ENCODE measurements at places on chromosomes 5 and 9.
A peak's percentile ranks its signal among the peaks of the same experiment; 100 is the strongest.

DNA sequence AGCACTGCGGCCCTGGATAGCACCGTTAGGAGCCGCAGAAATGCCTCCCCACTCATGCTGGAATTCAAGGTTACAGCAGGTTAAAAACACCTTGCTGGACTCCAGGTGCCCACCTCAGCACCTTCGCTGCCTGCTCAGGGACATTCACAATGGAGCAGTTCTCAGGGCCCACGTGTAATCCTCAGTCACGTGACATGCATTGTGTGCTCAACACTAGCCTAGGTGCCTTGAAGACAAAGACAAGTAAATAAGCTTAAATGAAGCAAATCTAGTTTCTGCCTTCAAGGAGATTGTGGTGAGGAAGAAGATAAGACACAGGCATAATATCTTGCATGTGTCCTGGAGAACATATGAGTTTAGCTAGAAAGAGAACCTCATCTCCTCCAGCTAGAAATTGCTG is 82.1 kb downstream of the FSTL4 start:
- DNase-seq, result no peak

- DNase-seq, result peak; percentile 64
These were observed 145.9 kb downstream of the GAPVD1 start for GRCh38 chr9:125407432-125407973.

GRCh38 chr5:179906795-179907555 is 722 bp downstream of the TBC1D9B start:
- peak; percentile 19 for DNase-seq

- DNase-seq, result no peak
These were observed 59.2 kb upstream of the ADAMTS2 start for GRCh38 chr5:179404321-179405053.

- no peak for DNase-seq
These were observed 33.6 kb downstream of the TMOD1 start for GRCh38 chr9:97534961-97535594.

DNA sequence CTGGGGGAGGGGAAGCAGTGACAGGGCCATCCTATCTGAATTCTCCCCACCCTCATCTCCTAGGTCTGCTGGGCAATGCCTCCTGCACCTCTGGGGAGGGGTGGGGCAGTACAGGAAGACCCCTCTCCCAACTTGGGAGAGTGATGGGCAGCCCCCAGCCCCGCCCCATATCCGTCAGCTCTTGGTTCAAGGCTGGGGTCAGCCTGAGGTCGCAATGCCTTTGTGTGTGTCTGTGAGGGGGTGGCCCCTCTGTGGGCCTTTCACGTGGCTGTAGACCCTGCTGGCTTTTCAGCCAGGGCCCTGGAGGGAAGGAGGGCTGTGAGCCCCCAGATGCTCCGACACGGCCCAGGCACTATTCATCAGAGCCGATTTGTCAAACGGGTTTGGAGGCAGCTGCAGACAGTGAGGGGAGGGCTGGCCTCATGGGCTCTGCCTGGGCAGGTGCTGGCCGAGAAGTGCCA is 49.5 kb upstream of the RNU6ATAC start:
- DNase-seq, result no peak

DNA sequence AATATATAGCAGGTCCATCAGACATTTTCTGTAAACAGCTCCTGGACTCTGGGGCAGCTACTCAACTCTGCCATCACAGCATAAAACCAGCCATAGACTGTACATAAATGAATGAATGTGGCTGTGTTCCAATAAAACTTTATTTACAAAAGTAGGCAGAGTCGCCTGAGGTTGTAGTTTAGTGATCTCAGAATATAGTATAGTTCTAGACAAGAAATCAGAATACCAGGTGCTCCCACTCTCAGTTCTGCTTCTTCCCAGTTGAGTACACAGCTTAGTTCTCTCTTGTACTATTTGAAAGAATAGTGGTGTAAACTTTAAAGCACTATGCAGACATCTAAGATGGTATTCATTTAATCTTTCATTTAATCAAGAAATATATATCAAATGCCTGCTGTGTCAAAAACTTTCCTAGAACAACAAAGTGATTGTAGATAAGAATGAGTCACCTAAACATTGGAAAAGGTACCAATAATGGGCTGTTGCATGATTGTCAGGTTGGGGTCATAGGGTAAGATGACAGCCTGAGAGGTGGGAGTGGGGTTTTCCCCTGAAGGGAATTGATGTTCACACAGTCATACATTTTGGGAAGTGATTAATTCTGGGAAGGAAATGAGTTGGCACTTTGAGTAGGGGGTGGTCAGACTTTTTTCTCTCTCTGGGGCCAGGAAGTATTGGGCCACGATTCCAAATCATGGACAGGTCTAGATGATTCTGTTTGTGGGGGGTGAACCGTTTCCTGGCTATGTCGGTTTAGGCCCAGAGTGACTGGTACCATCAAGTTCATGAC is 37.0 kb downstream of the TNFSF8 start:
- no peak for DNase-seq

GRCh38 chr5:81519217-81519905 is 125.4 kb upstream of the ACOT12 start:
- peak; percentile 66 for DNase-seq

DNA sequence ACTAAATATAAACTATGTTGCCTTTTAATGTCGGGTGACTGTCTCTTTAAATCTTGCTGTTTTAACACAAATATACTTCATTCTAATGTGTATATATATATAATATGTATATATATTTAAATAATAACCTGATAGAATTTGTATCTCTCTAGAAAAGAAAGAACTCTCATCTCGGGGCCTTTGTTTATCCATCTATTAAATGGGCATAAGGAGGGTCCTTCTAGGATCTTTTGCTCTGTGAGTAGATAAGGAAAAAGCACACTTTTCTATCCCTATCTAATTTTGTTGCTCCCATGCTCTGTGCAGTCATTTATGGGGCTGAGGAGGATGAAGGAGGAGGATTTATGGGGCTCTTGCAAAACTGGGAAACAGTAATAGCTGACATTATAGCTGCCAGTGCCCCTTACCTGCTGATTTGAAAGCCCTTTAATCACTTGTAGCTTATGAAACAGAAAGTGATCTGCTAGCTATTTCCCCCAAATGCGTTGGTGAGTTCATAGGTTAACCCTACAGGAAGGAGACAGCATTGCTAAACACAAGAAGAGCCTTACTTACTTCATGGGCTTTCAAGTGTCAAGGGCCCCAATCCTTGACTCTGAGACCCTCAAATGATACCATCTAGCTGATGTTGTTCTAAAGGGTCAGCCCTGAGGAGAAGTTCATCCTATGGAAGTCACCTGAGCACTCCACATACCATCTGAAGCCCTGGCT is 5.8 kb upstream of the PPARGC1B start:
- no peak for DNase-seq

GRCh38 chr5:80871541-80871961 is 88.6 kb upstream of the RASGRF2 start:
- no peak for DNase-seq

DNA sequence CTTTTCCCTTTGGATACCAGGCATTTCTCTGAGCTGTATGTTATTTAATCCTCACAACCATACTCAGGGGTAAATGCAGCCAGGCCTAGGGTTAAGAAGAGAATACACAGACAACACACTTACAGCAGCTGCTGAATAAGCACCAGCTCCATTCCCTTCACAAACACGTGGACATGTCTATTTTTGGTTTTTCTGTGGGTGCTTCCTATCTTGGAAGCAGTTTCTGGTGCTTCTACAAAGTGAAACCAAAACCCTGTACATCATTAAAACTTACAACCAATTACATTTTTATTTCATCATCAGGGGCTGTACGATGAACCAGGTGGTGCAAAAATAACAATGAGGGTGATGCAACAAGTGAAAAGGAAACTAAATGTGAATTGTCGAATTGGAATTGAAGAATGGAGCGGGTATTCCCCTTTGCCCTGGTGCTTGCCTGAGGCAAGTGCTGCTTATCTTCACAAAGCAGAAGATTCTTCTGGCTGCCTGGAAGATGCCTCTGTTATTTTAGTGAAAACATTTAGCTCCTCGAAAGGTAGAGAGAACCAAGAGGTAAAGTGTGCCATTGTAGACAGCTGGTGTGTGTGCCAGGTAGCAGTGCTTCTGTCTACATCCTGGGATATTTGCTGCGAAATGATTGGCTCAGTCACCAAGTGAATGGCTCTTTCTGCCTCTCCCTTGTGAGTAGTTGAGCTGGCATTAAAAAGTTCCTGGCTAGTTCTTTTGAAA is 18.6 kb upstream of the IFNB1 start:
- no peak for DNase-seq

GRCh38 chr5:10648806-10649665 is 85.2 kb downstream of the ANKRD33B start:
- no peak for DNase-seq
